ENCODE measurements at places on chromosomes 5 and 9.

DNA sequence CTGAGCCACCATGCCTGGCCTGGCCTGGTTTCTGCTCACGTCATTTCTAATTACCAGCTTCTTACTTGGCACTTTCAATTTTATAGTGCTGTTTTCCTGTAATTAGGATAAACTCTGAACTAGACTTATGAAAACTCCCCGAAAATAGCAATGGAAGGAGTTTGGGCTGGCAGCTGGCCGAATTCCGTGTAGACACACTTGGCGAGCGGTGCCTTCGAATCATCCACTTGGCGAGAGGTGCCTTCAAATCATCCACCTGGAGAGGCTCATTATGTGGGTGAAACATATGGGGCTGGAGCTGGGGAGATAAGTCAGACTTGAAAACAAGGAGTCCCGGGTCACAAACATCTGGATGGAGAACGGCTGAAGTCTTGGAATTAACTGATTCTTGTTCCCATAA, 203.7 kb downstream of the ROR2 start:
- no peak for DNase-seq

DNA sequence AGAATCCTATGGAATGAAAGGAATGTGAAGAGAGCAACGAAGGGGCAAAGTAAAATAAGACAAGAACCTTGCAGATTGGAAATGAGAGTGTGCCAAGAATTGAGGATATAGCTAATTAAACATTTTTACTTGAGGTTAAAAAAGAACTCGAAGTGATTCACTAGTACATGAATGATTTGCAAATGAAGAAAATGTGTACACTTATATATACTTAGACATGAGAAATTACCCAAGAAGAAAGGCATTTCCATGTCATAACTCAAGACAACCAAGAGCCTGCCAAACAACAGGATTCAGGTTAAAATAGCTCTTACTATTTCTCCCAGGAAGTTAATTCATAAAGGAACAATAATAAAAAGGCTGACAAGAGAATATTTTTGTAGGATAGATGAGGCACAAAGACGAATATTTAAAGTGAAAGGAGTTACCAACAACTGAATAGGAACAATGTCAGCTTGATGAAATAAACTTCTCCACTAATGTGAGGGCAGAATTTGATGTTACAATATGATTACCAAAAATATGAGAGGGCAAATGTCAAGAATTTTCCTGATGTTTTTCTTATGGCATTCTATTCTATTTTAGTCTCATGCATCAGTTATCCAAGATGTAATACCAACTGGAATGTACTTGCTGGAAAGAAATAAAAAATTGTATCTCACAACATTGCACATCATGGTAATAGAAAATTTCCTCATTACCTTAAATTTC, 18.9 kb upstream of the NPR3 start:
- no peak for DNase-seq

- no peak for DNase-seq
These were observed 49.2 kb downstream of the ANXA1 start for GRCh38 chr9:73200694-73201452.

- no peak for DNase-seq
These were observed 175.2 kb downstream of the FBXL17 start for GRCh38 chr5:108206707-108207106.

DNA sequence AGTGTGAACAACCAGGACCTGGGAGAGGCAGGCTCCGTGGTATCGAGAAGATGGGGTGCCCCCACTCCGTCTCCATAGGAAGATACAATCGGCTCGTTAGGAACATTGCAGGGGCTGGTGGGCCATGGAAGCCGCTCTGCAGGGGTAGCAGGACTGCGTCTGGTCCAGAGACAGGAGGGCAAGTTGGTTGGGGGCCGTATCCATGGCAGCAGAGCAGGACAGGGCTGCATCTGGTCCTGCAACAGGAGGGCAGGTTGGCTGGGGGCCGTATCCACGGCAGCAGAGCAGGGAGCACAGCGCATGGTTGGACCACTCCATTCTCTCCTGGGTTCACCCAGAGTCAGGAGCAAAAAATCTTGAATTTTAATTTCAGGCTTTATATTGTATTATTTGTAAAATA, 98.2 kb downstream of the ANKRD33B start:
- DNase-seq: no peak

GRCh38 chr9:136808075-136808805, 492 bp downstream of the RABL6 start:
- no peak for DNase-seq

DNA sequence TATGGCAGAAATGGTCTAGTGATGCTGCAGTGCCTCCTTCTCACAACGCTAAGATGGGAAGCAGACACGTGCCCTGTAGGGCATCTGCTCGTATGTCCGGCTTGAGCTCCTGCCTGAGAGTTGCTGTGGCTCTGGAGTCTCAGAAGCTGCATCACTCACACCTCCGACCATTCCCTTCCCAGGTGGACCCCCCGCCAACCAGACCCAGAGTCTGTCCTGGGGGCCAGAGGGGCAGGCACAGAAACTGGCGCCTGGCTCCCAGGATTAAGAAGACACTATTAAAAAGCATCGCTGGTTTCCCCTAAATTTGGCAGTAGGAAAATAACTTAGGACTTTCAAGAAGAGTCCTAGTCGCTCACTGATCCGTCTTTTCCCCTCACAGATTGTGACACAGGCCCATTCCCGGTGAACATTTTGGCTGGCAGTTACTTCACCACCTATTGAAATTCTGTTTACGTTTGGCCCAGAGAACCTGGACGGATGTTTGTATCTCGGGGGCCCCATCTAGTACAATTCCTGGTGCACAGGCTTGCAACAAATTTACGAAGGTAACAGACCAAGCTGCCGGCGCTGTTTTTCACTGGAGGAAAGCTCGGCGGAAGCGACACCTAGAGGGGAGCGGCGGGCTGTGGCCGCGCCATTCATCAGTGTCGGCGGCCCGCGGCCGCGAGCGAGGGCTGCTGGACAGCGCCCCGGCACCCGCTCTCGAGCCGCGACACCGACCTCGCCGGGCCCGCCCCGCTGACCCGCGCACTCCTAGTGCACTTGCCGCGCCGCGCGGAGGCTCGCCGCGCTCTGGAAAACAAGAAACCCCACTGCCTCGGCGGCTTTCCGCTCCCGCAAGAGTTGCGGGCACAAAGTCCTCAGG, 1.6 kb downstream of the FSTL4 start:
- DNase-seq: no peak

DNA sequence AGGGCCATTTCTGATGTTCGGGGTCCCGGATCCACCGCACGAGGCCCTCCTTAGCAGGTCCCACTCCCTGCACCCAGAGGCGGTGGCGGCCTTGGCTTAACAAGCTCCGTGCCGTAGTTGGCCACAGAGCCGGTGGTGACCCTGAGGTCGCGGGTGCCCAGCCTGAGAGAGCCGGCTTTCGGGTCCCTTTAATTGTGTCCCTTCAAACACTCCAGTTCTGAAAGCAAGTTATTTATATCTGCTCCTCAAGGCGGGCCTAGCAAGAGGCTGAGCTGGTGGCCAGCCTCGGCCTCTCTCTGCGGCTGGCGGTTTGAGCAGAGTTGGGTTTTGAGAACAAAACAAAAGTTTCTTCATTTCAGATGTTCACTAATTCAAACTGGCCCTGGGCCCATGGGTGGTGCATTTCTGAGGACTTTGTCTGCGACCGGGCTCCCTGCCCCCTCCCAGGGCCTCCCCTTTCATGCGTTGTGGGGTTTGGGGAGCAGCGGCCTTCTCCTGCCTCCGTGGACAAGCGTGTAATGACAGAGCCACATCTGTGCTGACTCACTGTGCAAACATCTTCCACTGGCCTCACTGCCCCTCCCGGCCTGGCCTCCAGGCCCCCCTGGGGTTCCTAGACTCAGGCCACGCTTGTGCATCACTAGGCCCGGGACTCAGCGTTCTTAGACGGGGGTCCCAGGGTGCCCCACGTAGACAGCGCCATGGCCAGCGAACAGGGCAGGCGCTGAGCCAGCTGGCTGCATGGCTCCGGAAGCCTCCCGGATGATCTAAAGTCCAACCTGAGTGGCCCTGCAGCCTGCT, 49.4 kb upstream of the COL5A1 start:
- no peak for DNase-seq

DNA sequence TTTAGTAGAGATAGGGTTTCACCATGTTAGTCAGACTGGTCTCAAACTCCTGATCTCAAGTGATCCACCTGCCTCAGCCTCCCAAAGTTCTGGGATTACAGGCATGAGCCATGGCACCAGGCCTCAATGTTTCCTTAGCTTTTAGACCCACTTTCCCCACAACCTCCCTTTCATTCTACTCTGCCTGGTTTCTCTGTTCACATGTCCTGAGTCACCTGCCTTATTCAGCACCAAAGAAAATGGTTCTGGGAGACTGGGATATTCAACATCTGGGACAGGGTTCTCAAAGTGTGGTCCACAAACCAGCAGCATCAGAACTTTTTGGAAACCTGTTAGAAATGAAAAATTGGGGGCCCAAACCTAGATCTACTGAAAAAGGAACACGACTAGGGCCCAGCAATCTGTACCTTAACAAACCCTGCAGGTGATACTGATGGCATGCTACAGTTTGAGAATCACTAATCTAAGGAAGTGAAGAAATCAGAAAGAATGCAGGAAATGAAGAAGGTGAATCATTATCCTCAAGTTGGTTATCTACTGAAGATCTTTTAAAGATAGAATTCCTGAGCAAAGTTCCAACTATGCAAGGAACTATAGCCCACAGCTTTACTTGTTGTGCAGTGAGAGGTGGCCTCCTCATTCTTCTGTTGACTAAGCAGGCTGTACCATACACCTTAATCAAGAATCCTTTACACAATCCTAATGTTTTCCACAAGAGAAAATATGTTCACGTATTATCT, 51.8 kb upstream of the CTNNAL1 start:
- no peak for DNase-seq

DNA sequence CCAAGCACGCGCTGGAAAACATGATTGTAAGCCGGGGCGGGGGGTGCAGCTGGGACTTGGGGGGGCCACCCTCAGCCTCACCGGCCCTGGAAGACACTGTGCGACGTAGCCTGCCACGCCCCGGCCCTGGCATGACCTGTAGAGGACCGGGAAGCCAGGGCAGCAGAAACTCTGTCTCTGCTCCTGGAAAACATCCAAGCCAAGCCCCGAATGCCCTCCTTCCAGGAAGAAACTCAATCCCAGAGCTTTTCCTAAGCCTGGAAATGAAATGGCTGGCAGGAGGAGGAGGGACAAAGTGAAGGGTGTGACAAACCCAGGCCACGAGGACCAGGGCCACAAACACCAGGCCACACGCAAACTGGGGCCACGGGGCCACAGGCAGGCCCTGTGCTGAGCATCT, 55.4 kb downstream of the KCNT1 start:
- no peak for DNase-seq

DNA sequence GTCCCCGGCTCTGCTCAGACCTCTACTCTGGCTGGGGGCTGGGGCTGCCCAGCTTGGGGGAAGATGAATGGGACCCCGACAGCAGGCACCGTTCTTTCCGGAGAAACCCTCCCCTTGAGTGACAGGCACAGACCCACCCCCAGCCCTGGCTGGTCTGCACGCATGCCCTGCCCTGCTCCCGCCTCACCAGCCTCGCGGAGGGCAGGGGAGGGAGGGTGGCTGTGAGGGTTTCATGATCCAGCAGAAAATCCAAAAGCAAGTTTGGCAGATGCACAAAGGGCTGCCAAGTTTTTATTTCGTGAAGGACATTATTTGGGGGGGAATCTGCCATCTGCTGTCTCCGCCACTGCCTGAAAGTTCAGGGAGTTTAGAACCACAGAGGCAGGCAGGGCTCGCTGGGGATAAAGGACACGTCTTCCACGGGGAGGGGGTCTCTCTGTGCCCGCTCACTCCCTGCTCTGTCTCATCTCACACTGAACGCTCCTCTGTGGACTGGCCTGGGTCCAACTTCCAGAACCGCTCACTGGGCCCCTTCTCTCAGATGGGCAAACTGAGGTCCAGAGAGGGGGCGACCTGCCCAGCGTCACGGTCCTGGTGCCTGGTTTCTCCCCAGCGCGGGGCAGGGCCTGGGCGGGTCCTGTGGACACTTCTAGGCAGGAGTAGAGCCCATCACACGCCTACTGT, 92.9 kb downstream of the RXRA start:
- DNase-seq: no peak

- no peak for DNase-seq
These were observed 267.3 kb downstream of the MTRR start for GRCh38 chr5:8136271-8136670.

- no peak for DNase-seq
These were observed 44.1 kb upstream of the MROH2B start for GRCh38 chr5:41115281-41115680.

GRCh38 chr9:27835746-27836145, 262.5 kb upstream of the C9orf72 start:
- no peak for DNase-seq

- no peak for DNase-seq
These were observed 60.1 kb upstream of the BASP1 start for GRCh38 chr5:17157294-17157693.

DNA sequence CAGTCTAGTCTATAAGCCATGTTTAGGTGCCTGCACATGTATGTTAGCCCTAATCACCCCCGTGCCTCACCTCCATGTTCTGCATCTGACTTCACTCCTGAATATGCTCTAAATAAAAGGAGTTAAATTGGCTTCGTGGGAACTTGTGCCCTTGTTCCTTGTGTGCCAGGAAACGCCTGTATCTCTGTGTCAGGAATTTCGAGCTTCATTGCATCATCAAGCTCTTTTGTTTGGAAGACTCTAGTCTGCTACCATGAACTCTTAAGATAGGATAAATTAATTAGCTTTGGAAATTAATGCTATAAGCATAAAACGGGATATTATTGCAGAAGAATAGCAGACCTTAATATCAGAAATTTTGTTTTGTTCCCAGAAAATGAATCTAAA, 99.2 kb downstream of the ADCY2 start:
- DNase-seq: no peak

DNA sequence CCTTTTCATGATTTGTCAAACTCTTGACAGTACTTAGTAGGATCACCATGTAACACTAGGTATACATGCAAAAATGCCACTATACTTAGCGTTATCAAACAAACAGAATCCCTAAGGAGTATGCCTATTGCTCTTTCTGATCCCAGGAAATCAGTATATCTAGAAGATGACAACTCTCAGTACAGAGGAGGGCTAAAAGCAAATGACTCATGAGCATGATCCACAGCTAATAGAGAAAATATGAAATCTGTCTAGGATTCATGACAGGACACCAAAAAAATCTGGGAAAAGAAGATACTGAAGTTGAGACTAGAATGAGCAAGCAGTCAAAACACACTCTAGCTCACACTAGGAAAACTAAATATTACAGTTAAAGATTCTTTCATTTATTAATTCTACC, 89.2 kb downstream of the RAPGEF6 start:
- no peak for DNase-seq

DNA sequence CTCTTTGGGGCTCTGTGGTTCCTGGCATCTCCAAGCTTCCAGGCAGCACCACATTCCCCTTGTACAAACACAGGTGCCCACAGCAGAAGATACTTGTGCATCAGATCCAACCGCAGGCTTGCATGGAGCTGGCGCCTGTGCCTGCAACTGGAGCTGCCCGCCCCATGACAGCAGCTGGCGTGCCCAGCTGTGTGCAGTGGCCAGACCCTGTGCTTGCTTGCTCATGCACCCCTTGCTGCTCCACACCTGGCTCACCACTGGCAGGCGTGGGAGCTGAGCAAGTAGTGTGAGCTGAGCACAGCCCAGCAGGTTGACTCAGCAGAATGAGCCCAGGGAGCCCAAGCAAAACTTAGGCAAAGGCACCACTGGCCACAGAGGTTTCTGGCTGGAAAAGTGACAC, 84.4 kb upstream of the STARD4 start:
- DNase-seq: no peak
